ENCODE measurements at places on chromosomes 12 and 14.

- no peak for DNase-seq
Observed at GRCh38 chr12:3904999-3905398, 31.8 kb upstream of the PARP11 start.

- no peak for DNase-seq
Observed at GRCh38 chr12:22206111-22206728, 128.3 kb downstream of the ST8SIA1 start.

GRCh38 chr14:78048120-78048519, 122.1 kb upstream of the NRXN3 start:
- no peak for DNase-seq

- peak; percentile 3 for DNase-seq
Observed at GRCh38 chr14:64760146-64760755, 56.0 kb downstream of the PLEKHG3 start.

DNA sequence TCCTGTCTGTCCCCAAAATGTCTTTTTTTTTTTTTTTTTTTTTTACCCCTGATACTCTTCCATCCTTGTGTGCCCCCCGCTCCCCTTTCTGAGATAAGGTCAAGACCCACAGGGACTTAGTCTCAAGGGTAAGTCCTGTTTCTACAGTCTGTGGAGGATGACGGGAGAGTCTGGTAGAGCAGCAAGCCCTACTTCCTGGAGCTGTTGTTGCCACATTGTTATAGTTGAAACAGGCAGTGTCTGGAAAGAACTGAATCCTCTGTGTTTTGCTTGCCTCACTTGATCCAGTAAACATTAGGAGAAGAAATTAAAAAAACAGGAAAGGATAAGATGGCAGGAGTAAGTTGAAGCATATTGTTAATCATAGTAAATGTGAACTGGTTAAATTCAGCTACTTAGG, 45.5 kb downstream of the ZNF664 start:
- DNase-seq, result no peak

DNA sequence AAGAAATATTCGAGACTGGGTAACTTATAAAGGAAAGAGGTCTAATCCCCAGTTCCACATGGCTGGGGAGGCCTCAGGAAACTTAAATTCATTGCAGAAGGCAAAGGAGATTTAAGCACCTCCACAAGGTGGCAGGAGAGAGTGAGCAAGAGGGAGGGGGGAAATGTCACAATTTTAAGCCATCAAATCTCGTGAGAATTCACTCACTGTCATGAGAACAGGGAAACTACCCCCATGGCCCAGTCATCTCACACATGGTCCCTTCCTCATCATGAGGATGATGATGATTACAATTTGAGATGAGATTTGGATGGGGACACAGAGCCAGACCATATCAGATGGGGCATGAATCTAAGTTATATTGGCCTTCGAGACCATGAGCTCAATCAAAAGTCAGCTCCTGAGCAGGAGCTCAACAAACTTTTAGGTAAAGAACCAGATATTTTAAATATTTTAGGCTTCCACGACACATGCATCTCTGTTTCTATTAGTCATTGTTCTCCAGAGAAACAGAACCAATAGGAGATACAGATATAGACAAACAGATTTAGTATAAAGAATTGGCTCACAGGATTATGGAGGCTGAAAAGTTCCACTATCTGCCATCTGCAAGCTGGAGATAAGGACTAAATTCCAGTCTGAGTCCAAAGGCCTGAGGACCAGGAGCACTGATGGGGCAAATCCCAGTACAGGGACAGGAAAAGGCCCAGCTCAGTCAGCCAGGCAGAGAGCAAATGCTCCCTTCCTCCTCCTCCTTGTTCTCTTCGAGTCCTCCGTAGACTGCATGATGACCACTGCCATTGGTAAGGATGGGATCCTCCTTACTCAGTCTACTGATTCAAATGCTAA, 24.9 kb downstream of the DGLUCY start:
- no peak for DNase-seq

DNA sequence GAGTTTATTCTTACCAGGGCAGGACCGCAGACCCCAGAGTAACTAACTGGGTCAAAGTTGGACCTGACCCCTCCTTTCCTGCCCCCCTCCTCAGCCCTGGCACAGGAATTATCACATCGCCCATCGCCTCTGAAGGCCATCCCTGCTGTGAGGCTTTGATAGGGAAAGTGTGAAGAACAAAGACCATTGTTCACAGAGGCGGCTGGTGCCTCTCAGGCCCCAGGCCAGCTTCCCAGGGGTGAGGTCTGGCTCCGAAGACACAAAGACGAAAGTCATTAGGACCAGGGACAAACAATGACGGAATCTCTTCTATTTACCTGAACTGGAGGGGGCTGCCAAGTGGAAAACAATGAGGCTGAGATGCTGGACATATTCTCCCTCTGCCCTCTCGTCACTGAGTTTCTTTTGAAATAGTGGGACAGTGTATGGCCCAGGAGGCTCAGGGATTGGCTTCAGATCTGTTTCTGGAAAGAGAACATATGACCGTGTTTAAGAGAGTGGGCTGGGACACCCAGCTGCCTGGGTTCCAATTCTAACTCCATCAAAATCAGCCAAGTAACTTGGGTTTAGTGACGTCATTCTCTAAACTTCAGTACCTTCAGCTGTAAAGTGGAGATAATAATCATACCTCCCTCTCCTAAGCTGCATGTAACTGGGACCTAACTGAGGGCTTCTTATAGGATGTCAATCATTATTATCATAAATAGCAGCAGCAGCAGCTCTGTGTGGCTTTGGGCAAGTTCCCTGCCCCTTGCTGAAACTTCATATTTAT, 769.4 kb downstream of the MED13L start:
- DNase-seq, result peak; percentile 94

- DNase-seq, result no peak
Observed at GRCh38 chr14:38948576-38948975, 154.5 kb downstream of the SEC23A start.

- no peak for DNase-seq
Observed at GRCh38 chr12:117872546-117873169, 96.1 kb downstream of the KSR2 start.

DNA sequence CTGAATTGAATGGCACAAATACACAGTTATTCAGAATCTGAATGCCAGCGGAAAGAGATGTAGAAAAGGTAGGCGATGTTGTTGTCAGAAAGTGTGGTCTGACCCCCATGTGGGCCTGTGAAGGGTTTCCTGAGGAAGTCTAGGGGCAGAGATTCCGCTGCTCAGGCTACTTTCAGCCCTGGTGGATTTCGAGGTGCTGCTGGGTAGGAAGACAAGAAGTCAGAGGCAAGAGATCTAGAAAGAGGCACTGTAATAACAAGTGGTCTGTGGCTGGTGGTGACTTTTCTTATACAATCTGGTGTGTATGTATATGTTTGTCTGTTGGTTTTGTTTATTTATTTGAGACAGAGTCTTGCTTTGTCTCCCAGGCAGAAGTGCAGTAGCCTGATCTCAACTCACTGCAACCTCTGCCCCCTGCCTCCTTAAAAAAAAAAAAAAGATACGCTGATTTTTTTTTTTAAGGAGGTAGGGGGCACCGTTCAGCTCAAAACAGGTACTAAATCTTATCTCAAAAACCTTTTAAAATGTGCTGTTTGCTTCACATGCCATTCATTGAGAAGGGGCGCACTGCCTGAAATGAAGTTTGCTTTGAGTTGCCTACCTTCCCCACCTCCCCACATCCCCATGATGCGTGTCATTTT, 27.1 kb upstream of the MANSC4 start:
- no peak for DNase-seq

DNA sequence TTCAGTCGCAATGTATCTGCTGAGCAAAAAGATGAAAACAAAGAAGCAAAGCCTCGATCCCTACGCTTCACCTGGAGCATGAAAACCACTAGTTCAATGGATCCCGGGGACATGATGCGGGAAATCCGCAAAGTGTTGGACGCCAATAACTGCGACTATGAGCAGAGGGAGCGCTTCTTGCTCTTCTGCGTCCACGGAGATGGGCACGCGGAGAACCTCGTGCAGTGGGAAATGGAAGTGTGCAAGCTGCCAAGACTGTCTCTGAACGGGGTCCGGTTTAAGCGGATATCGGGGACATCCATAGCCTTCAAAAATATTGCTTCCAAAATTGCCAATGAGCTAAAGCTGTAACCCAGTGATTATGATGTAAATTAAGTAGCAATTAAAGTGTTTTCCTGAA, 19.8 kb downstream of the CKB start:
- DNase-seq, result no peak

DNA sequence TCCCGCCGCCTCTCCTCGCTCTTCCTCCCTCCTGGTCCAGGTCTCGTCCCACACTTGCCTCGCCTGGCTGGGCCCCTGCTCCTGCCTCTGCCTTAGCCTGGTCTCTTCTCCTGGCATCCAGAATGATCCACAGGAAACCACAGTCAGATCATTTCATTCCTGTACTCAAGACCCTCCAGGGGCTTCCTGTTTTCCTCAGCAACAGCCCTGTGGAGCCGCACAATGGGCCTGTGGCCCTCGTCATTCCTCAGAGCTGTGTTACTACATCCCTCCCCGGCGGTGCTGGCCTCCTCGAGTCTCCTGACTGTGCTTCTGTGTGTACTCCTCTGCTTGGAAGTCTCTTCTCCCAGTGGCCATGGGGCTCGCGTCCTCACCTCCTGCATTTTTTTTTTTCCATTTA, 20.1 kb downstream of the ATP6V0A2 start:
- no peak for DNase-seq
